ENCODE measurements at places on chromosomes 2 and 18.

GRCh38 chr2:202114795-202115194, 41.7 kb downstream of the KIAA2012 start:
- DNase-seq = no peak

GRCh38 chr2:24083567-24084385, 858 bp downstream of the TP53I3 start:
- DNase-seq = no peak

DNA sequence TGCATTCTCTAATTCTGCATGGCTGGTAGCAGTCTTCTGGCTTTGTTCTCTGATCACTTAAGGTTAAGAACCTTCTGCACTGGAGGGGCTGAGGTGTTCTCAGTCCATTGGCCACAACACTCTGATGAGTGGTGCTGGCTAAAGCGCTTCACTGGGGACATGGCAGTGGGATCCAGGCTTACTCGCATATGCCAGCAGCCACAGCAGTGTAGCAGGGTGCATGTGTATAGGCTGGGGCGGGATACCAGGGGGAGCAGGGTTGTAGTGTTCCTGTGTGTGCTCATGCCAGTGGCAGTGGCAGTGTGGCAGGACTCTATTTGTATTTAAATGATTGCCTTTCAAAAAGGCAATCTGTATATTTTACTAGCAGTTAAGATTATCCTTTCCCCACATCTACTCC, 11.1 kb upstream of the TACR1 start:
- no peak for DNase-seq

- no peak for DNase-seq
Measured at GRCh38 chr2:96890726-96891385, 21.0 kb upstream of the SEMA4C start.

GRCh38 chr2:101405351-101405899, 18.1 kb upstream of the CREG2 start:
- DNase-seq = no peak

DNA sequence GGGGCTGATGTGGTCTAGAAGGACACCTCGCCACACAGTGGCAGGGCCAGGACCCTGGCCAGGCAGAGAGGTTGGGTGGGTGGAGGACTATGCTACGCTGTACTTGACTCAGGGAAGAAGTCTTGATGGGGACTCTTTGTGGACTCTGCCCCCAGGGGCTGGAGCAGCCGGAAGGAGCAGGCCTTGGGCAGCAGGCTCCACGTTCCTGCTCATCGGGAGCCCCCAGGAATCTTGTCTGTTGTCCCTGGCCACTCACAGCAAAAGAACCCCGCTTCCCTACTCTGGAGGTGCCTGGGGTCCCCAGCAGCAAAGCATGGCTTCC, 79.0 kb downstream of the POLR1A start:
- DNase-seq = no peak

DNA sequence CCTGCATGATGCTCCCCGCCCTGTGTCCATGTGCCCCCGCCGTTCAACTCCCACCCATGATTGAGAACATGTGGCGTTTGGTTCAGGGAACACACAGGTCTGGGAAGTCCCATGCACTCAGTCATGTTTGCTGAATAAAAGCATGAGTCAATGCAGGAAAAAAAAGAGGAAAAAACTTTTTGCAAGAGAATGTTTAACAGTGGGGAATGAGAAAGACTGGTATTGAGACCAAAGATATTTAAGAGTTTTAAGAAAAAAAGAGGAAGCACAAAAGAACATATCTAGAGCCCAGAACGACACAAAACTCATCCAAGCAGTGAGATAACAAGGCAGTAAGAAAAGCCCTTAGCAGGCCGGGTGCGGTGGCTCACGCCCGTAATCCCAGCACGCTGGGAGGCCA, 279.2 kb upstream of the THSD7B start:
- DNase-seq = no peak

GRCh38 chr2:160920791-160921303, 239.4 kb upstream of the TANK start:
- peak; percentile 61 for DNase-seq

DNA sequence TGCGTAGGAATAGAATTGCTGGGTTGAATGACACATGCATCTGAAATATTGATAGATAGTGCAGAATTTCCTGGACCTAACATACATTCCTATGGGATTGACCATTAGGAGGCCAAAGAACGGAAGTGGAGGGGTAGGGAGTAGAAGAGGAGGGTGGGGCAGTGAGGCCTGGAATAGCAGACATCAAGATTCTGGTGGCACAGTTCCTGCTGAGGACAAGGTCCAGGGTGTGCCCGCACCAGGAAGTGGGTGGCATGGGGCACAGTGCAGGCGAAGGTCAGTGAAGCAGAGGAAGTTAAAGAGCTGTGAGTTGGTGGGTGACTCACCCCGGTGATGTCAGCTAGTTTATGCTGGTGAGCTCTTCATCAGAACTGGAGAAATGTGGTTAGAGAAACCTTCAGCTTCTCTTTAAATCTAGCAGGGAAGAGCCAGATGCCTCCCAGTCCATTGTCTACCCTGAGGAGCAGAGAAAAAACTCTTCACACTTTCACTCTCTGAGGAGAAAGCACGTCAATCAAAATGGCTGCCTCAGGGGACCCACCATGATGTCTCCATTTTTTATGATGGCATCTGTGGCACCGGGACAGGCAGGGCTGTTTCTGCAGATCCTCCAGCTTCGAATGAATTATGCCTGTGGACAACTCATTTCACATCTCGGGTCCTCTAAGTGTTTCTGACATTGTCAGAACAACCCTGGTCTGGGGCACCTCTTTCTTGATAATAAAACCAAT, 55.9 kb upstream of the CTLA4 start:
- DNase-seq = peak; percentile 93

DNA sequence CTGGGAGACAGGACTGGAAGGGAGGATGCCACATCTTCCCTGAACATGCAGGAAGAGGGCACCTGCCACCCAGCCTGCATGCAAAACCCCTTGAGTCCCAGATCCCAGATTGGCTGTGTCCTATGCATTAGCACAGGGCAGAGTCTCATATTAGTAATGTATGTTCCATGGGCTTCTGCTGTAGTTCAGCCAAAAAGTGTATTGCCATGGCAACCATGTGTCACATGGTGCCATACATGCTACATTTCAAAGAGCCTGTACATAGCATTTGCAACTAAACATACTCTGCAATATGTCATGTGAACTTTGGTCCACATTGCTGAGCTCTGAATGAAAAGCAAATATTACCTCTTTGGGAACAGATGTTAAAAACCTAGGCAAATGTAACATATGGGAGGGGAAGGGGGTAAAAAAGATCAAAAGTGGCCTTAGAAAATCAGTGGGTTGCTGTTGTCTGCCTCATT, 78.4 kb downstream of the DPP4 start:
- no peak for DNase-seq

GRCh38 chr2:37349231-37349860, 4.9 kb downstream of the QPCT start:
- DNase-seq = no peak

DNA sequence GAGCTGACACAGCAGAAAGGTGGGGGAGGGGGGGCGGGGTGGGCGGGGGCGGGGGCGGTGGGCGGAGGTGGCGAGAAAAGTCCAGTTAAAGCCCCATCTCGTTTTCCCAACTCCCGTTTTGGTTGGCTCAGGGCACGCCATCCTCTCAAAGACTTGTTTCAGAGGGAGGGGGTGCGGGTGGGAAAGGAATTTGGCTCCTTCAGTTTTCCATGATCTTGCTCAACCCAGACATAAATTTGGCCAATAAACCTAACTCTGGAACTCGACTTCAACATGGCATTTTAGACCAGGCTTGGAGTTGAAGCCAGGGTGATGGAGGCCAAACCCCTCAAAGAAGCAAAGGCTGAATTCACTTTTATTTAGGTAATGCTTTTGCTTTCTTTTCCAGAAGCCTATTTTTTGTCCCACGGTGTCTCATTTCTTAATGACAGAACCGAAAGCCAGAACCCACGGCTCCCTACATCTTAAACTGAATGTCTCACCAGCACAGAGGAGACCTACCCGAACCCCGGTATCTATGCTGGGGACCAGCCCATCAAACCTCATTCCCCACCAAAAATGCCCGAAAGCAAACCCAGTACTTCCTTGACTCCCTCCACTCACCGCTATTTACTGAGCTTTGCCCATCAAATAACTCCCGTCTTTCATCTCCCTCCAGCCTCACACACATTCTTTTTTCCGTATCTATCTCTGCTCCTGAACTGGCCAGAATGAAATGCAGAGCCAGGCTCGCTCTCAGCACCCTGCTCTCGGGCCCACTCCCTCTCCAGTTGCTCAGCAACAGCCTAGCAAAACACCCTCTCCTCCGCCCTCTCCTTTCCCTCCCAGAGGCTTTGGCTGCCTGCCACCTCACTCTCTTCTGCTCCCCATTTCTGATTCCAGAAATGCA, 4.3 kb downstream of the IGFBP5 start:
- peak; percentile 79 for DNase-seq

DNA sequence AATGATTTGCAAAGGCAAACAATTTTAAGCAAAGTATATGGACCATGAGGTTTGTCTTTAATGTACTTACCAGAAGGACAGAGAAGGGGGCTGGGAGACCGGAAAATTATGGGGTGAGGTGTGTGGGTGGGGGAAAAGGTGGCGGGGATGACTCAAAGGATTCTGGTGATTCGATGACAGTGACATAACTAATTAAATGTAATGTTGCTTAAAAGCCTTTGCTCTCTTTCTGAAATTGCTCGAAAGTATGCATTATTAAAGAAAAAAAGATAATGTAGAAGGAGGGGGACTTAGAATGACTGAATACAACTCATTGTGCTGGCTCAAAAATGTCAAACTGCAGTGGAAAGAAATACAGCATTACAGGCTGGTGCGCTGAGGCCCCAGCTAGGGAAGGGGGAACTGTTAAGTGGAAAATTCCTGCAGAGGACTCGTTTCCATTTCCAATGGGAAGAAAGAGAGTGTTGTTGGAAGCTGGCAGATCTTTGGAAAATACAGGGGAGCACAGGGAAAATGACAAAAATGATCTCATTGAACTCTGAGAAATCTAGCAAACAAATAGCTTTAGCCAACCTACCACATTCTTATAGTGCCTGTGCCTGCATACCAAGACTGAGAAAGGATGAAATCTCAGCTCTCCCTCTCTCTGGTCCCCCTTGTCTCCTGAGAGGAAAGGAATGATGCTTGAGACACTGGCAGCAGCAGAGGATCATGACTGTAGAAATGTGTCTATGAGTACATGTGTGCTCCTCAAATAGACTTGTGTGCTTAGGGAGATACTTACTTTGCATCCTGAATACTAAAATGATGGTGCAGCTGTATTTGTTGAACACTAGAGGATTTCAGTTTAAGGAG, 632.4 kb downstream of the NYAP2 start:
- DNase-seq = peak; percentile 28

GRCh38 chr2:73970850-73971471, 13.7 kb upstream of the TET3 start:
- peak; percentile 48 for DNase-seq

DNA sequence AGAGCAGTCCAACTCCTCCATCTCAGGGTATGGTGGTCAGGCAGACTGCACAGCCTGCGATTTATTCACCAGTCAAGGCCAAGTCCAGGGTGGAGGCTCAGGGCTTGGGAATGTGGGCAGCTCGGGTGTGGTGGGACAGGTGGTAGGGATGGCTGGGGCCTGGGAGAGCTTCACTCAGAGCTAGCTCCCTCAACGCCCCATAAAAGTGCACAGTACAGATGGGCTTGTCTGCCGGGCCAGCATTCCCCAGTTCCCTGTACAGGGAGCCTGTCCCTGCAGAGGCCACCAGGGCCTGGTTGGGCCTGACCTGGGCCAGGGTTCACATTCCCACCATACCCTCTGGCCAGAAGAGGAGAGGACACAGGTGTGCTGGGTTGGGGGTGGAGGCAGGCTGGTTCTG, 49.2 kb upstream of the OTOS start:
- DNase-seq = no peak

DNA sequence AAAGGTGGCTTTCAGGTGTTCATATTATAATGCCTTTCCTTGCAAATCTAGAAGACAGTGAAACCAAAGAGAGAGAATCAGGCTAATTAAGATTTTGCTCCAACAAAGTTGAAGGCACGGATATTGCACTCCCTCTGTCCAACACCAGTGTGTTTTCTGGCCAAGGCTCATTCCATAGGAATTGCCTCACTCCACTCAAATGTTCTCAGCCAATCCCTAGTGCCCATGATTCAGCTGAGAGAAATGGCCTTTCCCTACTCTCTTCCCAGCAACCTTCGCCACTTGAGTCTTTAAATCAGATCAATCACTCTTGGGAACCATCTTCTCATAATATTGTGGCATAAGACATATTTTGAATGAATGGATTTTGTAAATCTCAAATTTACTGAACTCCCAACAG, 768.2 kb upstream of the ACVR2A start:
- DNase-seq = no peak

DNA sequence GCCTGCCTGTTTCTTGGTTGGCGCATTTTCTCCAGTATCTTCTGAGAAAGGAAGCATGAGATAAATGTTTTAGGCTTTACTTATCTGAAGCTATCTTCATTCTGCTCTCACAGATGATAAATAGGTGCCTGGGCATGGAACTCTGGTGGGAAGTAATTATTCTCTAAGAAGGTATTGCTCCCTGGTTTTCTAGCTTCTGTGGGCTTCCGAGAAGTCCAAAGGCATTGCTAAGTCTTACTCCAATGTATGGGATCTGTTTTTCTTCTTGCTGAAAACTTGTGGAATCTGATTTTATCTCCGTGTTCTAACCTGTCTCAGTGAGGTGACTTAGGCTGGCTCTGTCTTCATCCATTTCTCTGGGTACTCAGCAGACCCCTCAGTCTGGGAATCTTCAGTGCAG, 224.4 kb upstream of the HS6ST1 start:
- DNase-seq = no peak

DNA sequence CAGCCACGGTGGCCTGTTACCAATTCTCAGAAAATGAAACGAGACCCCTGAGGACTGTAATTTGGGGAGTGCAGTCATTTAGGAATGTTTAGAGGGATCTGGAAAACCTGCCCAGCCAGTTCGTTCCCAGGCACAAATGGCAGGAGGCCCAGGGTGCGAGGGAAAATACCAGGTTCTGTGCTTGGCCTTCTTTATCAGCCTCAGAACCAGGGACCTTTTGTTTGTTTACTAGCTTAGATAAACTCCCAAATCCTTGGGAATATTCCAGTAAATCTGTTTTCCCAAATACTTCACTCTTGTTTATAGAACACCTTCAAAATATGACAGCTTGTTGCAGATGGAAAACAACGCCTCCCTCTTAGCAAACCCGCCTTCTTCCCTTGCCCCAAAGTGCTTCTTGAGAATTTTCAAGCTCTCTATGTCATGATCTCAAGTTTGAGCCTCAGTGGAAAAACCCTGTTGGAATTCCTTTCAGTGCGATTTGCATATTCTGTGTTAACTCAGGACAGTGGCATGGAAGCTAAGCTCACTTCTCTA, 400.3 kb upstream of the SMIM21 start:
- no peak for DNase-seq

DNA sequence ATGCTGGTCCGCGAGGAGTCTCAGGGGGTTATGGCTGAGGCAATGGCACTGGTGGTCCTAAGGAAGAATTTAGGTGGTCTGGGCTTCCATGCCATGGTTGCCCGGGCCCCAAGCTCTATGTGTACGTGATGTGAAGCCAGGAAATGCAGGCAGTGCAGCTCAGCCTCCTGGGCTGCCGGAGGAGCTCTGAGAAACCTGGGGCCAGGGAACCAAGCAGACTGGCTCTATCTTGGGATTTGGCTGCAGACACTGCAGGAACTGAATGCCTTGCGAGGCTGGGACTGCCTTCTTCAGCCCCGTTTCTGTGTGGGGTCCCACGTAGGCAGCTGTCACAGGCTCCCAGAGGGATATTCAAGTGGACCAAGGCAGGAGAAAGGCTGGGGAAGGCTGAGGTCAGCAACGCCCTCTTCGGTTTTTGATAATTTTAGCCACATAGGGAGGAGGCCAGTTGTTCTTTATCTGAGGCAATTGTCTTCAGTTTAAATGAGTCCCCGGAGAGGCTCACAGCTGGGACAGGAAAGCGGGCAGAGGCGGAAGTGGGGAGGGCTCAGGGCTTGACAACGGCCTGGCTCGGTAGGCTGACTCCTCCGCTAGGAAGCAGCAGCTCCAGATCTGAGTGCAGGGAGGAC, 77.7 kb downstream of the RHOB start:
- no peak for DNase-seq

Data from Daoy (cell line).